CMK (cell line): ENCODE measurements at places on chromosomes 1 and 21.

GRCh38 chr1:246068619-246069509, 438.2 kb downstream of the SMYD3 start:
- no peak for DNase-seq

- DNase-seq, result no peak
Observed at GRCh38 chr1:161131523-161132409, 701 bp downstream of the DEDD start.

GRCh38 chr1:233061265-233061664, 110.9 kb downstream of the NTPCR start:
- DNase-seq, result no peak

GRCh38 chr1:168688644-168689326, 40.2 kb downstream of the DPT start:
- DNase-seq, result no peak

DNA sequence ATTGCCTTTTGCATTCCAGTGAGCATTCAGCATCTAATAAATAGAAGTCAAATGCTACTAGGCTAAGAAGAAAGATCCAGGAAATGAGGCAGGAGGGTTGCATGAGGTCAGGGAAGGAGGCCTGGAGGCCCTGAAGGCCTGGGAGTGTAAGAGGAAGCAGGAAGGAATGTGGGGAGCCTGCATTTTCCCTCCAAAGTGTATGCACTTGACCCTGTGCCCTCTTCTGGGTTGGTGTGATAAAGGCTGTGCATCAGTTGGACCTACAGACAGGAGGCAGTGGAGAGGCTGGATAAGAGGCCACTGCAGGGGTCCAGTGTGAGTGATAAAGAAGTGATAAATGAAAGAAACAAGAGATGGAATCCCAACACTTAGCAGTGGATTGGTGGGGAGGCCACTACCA, 20.4 kb downstream of the KIAA1614 start:
- DNase-seq, result peak; percentile 81

DNA sequence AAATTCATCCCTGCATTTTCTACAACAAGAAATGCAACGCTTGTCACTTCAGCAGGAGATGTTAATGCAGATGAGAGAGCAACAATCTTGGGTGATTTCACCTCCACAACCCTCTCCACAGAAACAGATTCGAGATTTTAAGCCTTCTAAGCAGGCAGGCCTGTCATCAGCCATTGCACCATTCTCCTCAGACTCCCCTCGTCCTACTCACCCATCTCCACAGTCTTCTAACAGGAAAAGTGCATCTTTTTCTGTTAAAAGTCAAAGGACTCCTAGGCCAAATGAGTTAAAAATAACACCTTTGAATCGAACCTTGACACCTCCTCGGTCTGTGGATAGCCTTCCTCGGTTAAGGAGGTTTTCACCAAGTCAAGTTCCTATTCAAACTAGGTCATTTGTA, 23.4 kb upstream of the GPR25 start:
- DNase-seq, result no peak

DNA sequence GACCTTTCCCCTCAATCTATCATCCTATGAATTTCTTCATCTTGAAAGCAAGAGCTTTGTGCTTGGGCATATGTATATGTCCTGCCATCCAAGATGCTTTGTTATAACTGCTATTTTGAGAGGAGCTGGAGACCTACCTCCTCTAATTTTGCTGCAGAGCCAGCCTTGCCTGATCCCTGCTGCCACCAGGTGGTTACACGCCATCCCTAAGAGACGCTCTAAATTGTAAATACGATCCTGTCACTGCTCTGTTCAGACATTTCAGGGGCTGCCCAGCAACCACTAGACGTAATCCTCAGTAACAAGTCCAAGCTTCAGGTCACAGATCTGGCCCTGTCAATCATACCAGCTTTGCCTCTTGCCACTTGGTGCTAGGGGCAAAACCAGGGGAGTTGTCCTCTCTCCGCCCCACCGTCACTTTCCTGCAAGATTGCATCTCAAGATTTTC, 32.9 kb downstream of the GPA33 start:
- no peak for DNase-seq

DNA sequence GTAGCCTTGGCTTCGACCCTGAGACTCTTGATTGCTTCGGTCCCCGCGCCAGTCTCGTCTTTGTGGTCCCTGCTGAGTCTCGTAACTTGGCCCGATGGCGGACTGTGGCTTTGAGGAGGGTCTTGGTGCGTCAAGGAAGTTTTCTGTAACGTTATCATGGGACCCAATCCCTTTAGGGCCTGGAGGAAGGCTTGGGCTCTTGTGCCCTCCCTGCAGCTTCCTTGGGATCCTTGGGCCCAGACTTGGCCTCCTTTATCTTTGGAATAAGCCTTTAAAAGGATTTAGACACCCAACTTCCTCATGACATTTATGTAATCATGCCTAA, 371 bp downstream of the ZMPSTE24 start:
- DNase-seq, result no peak

DNA sequence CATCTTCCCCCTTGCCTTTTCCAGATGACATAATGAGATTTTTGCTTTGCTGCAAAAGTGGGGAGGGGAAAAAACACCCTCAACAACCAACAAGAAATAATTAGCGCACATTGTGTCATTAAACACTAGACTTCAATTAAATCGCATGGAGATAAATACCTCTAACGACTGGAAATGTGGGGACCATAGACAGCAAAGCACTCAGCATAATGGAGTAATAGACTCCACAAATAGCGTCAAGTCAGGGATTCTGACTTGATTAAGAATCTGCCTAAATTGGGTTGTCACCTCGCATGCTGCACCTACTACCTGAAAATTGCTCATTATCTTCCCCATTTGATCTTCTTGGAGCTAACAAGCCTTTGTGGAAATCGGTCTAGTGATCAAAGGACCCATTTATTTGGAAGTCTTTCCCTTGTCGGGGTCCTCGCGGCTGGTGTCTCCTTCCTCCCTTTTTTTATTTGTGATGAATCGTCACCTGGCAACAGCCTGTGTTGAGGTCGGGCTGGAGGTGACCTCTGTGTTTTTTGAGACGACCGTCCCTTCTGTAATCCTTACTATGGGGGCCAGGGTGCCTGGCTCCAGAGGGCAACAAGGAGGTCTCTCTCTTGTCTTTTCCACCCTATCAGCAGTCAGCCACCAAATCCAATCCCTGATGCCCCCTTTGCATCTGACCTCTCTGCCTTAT, 75.3 kb upstream of the IGSF21 start:
- DNase-seq, result no peak

DNA sequence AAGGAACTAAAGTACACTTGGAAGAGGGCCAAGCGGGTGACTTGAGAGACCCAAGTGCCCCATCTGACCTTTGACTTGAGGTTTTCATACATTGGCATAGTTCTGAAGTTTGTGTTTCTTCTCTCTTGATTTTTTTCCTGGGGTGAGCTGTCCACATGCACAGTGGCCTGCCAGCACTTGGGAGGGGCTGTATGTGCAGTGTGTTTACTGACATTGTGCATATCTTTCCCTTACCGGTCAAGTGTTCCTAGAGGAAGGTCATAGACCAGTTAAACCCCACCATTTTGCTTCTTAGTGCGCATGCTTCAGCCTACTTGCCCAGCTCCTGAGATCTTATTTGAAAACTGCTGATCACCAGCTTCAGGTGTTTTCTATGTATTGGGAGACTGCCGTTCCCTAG, 435.2 kb upstream of the KAZN start:
- DNase-seq, result no peak

- DNase-seq, result no peak
Observed at GRCh38 chr1:152112101-152112884, 3.0 kb downstream of the TCHH start.

- DNase-seq, result no peak
Observed at GRCh38 chr1:11746092-11746491, 10.2 kb downstream of the AGTRAP start.

GRCh38 chr1:112790920-112791722, 76.0 kb upstream of the PPM1J start:
- DNase-seq, result no peak

GRCh38 chr1:89276690-89277089, 4.0 kb upstream of the GBP5 start:
- no peak for DNase-seq

DNA sequence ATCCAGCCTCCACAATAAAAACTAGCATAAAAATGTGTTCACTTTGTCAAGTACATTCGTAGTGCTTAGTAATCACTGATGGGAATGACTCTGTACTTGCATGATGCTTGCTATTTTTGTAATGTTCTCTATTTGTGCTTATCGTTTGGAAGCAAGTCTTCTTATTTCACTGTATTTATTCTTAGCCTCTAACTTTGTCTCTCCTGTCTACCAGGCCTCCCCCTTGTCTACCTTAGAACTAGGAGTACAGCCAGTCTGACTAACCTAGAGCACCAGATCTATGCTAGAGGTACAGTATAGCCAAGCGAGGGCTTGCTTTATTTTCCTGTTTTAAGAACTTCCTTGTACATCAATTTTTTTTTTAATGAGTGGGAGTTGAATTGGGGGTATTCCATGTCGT, 108.2 kb downstream of the VPS13D start:
- DNase-seq, result no peak

DNA sequence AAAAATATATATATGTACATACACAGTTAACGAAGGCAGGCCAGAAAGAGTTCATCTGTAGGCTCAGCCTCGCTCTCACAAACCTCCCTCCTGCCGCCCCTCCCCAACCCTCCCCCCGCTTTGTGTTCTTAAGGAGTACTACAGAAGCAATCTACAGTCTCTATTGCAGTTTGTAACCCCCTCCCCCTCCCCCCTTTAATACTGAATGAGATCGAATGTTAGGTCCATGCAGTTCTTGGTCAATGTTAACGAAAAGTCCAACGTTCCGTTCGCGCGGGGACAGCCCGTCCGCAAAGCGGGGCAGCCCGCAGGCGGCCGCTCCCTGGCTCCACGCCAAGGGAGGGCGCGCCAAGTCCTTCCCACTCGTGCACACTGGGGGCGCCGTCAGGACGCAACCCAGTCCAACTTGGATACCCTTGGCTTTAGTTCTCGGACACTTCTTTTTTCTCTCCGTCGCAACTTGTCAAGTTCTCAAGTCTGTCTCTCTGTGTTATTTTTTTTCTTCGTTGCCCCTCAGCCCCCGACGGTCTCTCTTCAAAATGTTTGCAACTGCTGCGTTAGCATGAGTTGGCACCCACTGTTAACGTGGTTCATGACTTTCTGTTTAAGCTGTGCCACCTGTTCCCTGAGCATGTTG, 2.2 kb downstream of the JUN start:
- peak; percentile 41 for DNase-seq

DNA sequence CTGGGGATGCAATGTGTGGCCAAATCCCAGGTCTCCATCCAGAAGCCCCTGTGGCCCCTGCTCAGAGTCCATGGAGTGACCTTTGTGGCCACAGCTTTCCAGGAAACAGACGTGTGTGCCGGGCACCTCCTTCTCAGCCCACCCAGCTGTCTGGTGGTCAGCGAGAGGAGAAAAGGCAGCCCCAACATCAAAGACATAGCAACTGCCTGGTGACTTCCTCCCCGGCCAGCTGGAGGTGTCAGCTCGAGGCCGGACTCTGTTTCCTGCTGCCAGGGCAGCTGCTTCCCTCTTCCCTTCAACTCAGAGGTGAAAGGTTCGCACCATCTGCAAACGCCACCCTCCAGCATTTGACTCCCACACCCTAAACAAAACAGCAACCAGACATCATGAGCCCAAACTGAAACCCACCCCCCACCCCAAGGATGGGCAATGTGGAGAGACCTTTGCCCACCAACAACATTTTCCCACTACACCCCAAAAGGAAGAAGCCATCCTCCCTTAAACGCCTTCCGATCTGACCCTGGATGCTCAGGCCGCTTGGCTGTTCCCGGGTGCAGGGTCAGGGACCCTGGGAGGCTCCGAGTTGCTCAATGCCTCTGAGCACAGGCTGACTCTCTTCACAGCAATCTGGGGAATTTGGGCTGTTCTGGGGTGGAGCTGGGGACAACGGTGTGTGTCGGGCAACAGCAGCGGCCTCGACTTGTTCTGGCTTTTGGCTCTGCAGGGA, 162.3 kb downstream of the PSMG1 start:
- DNase-seq, result peak; percentile 84

GRCh38 chr1:903305-903704, 20.4 kb upstream of the SAMD11 start:
- DNase-seq, result no peak
